ENCODE measurements at places on chromosomes 3 and 15.
A peak's percentile ranks its signal among the peaks of the same experiment; 100 is the strongest.

- DNase-seq, result no peak
Observed at GRCh38 chr3:27903446-27903845, 181.3 kb upstream of the EOMES start.

DNA sequence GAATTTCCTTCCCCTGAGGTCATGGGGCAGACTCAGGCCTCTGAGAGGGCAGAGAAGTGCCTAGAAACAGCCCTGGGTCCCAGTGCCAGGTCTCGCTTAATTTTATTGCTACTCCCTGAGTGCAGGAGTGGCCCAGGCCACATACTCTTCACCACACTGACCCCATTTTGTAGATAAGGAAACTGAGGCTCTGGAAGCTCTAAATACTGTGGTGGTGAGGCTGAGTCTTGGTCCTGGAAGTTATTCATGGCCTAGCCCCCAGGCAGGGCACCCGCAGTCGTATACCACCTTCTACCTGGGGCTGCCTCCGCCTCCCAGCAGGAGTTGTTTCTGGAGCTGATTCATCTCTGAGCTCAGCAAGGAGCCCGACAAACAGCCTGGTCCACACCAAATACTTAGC lies 9.8 kb downstream of the ATP2B2 start:
- DNase-seq, result no peak

DNA sequence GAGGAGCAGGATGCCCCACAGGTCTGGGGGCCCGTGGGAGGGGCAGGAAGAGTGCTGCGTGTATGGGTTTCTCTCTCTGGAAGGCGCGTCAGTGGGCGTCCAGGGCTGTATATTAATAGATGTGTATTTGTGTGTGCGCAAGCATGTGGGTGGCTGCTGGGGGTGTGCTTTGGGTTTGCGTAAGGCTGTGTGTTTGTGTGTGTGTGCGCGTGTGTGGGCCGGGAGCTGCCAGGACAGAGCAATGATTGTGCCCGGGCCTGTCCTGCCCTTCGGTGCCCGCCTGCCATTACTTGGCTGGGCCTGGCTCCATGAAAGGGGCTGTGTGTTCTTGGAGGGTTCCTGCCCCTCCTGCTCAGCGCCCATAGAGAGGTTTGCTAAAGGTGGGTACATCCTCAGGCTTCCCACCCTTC lies 16.3 kb downstream of the CSPG4 start:
- peak; percentile 39 for DNase-seq

- DNase-seq, result no peak
Observed at GRCh38 chr3:113214917-113215595, 3.7 kb downstream of the BOC start.

All from stimulated activated naive B cell treated with anti-CD40 and anti-IgM and Interleukin-4, amounts not matched to agents 10 μg/mL and 1 μg/mL and 100 μg/mL, for 72 hours (primary cell).